ENCODE measurements at places on chromosomes 16 and 17.

DNA sequence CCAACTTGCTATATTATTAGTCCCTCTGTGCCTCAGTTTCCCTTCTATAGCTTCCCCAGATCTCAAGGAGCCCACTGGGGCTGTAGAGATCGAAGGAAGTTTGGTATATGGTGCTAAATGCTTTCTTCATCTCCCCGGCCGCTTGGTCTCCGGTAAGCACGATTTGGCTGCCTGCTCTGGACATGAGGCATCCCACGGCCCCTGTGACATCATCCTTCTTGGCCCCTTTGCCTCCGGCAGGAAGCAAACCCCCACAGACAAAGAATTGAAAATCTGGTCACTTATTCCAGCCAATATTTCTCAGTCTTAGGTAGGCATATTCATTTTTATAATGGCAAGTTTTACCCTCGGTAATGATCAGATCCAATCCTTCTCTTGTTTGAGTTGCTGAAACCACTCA lies 65.8 kb downstream of the WSCD1 start:
- DNase-seq, result no peak

- DNase-seq, result no peak
Observed at GRCh38 chr17:6160232-6160555, 90.0 kb downstream of the WSCD1 start.

- DNase-seq, result no peak
Observed at GRCh38 chr17:36485805-36486203, 677 bp upstream of the ZNHIT3 start.

DNA sequence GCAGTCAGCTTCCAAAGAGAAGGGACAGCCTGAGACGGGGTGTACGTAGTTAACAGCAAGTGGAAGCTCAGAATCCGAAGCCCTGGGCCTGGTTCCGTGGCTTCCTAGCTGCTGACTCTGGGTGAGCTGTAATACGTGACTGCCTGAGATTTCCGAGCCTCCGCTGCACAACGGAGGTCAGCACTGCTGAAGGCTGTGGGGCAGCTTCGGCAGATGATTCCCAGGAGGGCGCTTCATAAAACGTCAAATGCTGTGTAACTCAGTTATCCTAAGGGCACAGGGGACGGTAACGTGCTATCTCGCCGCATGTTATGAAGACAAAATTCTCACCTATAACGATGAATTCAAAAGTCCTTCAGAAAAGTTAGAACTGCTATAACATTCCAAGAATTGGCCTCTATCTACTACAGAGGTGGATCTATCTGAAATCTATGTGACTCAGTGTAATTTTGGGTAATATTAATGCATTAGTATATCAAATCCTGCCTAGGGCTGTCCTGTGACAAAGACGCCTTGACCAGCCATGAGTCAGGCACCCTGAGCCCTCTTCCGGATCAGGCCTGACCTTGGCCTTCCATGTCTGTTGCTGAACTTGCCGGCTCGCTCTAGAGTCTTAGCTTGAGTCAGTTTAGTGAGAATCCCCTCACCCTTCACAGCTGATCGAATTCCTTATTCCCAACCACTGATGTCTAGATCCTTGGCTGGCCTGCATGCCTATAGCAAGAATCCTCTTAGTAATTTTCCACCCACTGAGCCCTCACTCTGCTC lies 43.5 kb downstream of the MARF1 start:
- DNase-seq, result no peak

GRCh38 chr16:65392806-65393565 lies 271.1 kb upstream of the CDH11 start:
- DNase-seq, result no peak
